ENCODE measurements at places on chromosomes 2 and 18. TPM values are rescaled to one million over a fixed set of nuclear protein-coding genes. Genes with fewer than 3 reads are reported as not detected.

- no peak for DNase-seq
Measured at GRCh38 chr2:38178556-38179419, 102.8 kb upstream of the CYP1B1 start.

- DNase-seq, result no peak
Measured at GRCh38 chr2:27772804-27773203, 1.3 kb downstream of the MRPL33 start.

GRCh38 chr2:99881901-99882591 is 260.3 kb downstream of the AFF3 start:
- peak; percentile 80 for DNase-seq

Gene CUL3
- 155 TPM for total RNA-seq

Data from stomach (tissue), 19 donors.